ENCODE measurements at places on chromosomes 4 and X.

DNA sequence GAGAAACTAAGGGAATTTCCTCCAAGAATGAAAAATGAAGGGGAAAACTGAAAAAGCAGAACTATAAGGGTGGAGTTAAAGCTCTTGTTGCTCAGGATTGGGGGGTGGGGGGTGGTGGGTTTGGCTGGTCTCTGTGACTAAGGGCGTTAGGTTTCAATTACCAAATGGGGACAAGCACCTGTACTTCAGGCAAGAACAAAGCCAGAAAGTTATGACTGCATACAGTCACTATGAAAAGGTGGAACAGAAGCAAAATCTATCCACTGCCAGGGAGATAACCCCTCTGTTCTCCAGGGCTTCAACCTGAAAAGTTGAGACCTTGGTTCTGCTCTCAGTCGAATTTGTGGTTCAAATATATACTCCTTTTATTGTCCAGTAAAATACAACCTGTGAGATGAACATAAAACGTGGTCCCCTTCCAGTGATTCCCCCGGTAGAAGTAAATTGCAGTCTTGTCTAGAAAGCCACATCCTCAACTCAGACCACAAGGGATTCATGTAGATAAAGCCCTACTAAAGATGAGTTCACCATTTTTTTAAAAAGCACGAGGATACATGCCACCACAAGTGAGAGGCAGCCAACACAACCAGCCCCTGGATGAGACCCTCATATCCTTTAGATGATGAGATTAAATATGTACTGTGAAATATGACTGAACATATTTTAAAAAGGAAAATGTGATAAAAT is 257.1 kb upstream of the RPS6KA3 start:
- DNase-seq = no peak

DNA sequence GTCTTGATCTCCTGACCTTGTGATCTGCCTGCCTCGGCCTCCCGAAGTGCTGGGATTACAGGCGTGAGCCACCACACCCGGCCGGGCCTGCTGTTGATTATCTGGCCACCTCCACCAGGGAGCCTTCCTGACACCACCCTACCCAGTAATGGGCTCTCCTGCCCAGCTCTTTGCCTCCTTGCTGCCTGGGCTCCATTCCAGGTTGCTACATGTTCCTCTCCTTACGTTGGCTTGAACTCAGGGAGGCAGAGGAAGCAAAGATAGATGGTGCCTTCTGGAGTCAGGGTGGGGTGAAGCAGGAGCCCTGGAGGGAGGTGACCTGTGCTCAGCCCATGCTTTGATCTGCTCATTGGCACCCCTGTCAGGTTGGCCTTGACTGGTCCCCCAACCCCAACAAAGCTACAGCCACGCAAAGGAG is 26.3 kb downstream of the FLNA start:
- DNase-seq = no peak

DNA sequence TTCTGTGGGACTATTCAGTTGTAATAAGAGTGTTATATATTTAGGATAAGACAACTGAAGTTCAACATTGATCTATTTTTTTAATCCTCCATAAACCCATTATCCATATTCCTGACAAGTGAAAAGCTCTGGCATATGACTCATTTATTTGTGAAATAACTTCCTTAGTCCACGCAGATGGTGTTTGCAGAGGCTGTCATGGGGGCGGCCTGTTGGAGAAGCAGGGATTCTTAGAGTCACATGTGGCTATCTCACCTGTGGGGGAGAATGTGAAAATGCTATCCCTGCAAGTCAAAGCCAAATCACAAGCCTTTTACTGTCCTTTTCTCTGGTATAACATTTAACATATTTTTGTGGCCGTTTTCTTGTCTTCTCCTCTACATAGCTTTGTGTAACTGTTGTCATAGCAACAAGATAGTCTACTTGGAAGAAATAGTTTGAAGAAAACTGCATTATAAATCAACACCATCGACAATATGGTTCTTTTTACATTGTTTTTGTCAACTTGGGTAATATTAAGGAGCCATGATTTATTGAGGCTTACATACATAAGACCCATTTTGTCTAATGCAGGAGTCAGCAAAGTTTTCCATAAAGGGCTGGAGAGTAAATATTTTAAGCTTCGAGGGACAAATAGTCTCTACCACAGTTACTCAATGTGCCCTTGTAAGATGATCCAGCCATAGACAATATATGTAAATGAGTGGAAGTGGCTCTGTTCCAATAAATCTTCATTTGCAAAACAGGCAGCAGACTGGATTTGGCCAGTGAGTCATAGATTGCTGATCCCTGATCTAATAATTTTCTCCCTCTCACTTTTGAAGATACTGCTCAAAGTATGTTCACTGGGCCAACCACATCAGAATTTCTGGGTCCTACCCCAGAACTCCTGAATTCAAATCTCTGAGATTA is 395.0 kb downstream of the DTHD1 start:
- DNase-seq = no peak

DNA sequence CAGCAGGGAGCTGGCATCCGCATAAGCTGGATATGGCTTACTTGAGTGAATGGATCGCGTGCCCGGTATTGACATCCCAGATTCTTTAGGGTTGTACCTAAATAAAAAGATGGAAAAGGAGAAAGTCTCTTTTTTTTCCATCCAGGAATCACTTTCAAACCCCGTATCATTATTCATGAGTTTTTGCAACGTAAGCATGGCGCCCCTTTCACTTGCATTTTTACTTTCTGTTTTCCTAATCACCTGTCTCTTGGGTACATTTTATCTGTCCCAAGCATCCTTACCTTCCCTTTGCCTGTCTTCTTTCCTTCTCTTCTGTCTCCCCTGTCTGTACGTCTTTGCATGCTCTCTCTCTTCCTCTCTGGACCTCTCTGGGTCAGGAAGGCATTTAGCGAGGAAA is 128.6 kb downstream of the CPE start:
- no peak for DNase-seq

DNA sequence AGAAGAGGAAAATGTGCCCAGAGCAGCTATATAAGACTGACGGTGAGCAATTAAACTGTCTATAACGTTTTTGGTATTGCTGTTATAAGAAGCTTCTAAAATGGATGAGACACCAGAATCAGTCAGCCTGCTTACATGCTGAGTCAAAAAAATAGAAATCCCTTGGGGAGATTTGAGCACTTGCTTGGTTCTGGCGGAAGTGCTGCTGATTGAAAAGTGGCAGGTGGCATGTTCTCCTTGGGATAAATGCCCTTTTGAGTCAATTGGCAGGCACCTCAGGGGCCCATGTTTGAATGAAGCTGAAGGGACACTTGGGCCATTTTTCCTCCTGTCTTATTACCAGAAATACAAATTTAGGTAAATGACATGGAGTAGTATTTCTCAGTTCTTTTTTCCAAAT is 148.7 kb downstream of the PTCHD1 start:
- DNase-seq = peak; percentile 16

DNA sequence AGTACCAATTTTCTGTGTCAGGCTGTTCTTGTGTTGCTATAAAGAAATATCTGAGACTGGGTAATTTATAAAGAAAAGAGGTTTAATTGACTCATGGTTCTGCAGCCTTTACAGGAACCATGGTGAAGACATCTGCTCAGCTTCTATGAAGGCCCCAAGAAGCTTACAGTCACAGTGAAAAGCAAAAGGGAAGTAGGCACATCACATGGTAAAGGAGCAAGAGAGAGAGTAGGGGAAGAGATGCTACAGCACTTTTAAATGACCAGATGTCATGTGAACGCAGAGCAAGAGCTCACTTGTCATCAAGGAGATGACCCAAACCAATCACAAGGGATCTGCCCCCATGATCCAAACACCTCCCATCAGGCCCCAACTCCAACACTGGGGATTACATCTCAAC is 174.3 kb downstream of the ATP10D start:
- no peak for DNase-seq

- DNase-seq = no peak
These were observed 1031.9 kb downstream of the FAT4 start for GRCh38 chr4:126346654-126347053.

DNA sequence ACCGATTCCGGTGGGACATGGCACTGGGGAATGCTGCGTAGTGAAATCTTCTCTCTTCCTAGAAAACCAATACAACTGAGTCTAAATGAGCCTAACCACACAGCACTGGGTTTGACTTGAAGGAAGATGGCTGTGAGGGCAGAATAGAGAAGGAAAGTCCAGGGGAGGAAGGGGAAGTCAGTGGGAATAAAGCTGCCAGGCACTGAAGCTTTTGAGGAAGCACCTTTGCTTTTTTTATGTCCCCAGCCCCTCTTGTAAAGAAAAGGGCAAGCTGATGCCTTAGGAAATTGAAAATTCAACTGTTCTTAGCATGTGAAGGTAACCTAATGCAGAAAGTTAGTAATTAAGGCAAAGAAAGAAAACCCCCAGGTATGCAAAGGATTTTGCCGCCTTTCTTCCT is 20.6 kb downstream of the MED28 start:
- no peak for DNase-seq

- DNase-seq = no peak
These were observed 198.7 kb downstream of the BCOR start for GRCh38 chrX:39899059-39899458.

- DNase-seq = no peak
These were observed 93.7 kb upstream of the SOD3 start for GRCh38 chr4:24701683-24702082.

DNA sequence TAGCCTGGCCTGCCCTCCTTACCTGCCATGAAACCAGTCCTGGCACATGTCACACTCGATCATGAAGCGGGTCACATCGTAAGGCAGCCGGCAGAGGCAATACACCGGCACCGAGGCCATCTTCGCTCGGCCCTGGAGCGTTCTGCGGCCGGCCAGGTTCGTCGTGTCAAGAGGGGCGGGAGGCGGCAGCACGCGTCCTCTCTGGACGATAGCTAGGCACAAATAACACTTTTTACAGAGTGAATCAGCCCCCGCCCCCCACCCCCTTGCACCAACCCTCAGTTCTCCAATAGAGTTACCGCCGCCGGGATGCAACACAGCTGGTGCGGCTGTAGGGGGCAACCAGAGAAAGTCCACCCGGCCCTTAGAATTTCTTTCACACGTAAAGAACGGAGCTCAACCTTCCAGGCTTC is 1.7 kb downstream of the PHF8 start:
- peak; percentile 48 for DNase-seq

- DNase-seq = no peak
These were observed 50.9 kb downstream of the FAM193A start for GRCh38 chr4:2587213-2587823.

DNA sequence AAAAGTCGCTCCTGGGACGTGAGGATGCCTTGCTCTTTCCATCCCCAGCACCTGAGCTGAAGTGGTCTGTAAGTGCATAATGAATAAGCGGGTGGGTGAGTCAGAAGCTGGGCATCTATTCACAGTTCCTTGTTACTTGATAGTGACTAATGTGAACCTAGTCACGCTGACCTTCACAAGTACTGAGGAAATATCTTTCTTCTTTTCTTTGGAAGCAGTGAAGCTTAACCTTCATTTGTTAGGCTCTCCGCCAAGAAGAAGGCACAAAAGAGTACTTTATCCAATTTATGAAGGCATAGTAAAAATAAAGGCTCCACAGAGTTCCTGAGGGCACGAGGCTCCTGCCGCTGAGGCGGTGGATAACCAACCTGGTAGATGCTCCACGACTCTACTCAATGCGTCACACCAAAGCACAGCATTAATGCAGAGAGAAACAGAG is 475.7 kb upstream of the SLIT2 start:
- peak; percentile 67 for DNase-seq

GRCh38 chrX:31272472-31272775 is 200.6 kb upstream of the FTHL17 start:
- DNase-seq = no peak

DNA sequence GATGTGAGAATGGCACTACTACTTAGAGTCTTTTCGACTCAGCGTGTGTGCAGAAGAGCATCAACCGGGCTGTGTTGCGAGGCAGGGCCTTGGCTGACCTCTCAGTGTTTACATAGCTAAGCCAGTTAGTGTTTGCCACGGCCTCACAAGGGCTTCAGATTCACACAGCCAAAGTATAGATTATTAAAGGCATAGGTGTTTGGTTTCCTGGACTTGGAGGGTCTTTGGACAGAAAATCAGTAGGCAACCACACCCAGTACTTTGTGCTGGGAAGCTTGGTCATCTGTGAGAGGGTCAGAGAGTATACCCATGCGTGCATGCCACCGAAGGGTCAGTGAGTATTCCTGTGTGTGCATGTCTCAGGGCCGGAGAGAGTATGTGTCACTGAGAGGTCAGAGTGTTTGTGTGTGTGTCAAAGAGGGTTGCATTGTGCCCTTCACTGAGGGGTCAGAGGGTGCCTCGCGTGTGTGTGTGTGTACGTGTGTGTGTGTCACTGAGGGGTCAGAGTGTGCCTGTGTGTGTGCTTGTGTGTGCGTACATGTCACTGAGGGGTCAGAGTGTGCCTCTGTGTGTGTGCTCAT is 69.7 kb upstream of the MSANTD1 start:
- DNase-seq = no peak

DNA sequence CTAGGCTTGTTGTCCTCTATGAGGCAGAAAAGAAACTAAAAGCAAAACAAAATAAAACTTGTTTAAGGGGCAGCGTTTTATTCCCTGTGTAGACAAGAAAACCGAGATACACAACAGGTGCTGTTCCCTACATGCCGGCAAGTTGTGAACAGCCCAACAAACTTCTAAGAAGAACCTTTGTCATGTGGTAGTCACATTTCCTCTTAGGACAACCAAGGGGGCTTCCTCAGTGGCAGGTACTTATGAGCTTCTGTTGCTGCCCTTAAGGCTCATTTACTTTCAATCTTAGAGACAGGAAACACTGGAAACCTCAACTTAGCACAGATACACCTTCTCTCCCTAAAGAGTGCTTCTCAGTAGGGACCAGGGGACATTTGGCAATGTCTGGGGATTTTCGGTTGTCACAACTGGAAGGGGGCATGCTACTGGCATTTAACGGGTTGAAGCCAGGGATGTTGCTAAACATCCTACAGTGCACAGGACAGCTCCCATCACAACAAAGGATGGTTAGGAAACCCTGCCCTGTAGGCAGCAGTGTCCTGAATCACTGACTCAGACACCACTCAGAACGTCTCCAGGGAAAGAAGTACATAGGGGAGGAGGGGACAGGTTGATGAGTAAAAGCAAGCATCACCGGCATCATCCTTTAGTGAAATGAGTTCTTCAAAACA is 111.0 kb downstream of the ASB9 start:
- no peak for DNase-seq

DNA sequence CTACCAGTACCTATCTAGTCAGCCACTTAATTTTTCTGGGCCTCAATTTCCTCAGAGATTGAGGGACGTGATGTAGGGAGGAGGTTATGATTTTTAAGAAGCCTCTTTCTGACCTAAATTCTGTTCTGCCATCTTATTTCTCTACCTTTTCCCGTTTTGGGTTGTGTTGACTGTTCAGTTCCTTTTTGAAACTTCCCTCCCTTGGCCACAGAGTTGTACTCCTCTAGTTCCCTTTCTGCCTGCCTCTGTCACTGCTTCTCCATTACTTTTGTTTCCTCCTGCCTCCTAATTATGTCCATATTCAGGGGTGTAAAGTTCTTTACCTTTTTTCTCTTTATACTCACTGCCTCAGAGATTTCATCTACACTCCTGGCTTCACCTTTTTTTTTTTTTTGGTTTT is 25.4 kb downstream of the CLCN5 start:
- no peak for DNase-seq

- DNase-seq = no peak
These were observed 8.0 kb downstream of the PPARGC1A start for GRCh38 chr4:23881674-23882337.
